NCI-H2171 (cell line): ENCODE measurements at places on chromosomes 11 and 22.
A peak's percentile ranks its signal among the peaks of the same experiment; 100 is the strongest.

DNA sequence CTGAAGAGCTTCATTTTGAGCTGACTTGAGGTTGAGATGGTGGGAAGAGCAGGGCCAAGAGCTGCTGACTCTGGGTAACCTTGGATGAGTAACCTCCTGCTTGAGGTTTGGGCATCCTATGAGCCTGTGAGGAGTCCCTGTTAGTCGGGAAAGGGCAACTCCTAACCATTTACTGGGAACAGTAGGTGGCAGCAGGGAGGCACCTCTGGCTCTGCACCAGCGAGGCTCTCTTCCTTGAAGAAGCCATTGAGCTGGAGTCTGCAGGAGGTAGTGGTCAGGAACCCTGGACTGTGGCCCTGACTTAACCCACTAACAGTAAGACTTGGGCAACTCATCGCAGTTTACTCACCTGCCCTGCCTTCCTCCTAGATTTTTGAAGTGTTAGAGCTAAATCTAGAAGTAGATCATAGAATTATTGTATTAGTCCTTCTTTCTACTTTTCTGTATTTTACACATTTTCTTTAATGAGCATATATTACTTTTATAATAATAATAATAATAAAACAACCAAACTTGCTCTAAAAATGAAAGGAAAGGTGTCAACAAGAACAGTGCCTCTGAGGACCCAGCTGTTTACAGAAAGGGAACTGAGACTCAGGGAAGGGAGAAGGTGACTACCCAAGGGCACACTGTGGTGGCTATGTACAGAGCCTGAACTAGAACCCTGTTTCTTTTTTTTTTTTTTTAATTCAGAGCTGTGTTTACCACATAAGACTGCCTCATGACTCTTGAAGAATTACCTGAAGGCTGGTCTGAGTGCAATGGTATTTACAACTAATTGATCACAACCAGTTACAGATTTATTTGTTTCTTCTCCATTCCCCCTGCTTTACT is 47.5 kb downstream of the MEI1 start:
- peak; percentile 47 for DNase-seq

DNA sequence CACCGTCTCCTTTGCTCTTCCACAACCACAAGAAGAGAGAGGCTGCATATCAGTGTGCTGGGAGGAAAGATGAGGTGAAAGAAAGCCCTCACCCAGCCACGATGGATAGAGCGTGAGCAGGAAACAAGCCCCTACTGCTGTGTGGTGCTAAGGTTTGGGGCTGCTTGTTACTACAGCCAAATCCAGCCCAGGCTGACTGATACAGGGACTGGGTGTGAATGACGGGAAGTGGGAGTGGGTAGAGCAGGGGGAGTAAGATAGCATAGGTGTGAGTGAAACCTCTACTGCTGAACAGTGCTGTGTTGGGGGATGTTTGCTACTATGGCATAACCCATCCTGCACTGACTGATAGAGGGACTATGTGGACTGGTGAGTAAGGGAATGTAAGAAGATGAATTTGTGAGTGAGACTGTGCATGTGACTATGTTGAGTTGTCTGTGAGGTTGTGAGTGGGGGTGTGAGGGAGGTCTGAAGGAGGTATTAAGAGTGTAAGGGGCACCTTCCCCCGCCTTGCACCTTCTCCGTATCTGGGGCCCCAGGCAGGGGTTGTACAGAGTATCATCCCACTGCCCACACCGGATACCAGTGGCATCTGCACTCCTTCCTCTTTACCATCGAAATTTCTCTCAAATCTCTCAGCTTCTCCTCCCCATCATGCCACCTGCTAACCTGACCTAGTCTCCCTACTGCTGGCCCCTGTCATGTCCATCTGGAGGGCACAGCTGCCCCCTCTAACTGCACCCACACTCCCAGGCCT is 91.5 kb downstream of the MN1 start:
- no peak for DNase-seq

DNA sequence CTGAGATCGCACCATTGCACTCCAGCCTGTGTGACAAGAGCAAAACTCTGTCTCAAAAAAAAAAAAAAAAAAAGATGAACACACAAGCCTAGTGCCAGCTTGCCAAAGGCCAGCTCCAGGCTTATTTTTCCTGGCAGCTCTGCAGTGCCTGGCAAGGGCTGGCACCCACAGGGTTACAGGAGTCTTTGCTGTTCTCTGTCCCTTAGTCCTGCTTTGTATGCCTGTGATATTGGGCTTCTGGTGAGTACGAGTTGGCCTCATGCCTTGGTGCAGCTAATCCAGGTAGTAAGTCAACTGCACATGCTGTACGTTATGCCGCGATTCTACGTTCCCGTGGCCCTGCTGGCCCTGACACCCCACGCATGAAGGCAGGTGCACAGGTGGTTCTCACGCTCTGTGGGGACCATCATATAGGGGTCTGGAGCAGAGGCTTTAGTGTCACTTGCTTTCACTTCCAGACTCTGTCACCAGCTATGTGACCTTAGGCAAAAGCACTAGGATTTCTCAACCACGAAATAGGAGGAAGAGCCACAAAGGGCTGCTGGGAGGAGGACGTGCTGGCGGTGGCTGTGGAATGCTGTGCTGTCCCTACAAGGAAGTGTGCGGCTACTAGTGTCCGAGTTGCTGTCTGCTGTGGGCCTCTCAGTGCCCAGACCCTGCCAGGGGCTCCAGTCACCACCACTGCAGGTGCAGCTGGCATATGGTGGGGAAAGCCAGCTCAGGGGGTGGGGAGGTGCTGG is 21.4 kb upstream of the RASL10A start:
- DNase-seq = no peak

DNA sequence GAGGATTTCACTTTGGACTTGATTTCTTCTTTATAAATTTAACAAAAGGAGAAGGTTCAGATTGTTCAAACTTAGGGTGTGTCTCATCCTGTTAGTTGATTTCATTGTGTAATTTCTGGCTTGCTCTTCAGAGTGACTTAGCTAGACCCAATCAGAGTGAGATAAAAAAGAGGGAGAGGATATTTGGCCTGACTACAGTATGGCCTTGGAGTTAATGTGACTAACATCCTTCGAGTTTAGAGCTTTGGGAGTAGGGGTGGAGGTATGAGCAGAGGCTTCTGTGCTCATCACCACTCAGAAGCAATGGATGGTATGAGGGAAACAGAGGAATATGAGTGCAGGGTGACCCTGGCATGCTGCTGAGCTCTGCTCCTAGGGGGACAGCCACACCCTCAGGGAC is 114.2 kb downstream of the ME3 start:
- no peak for DNase-seq

DNA sequence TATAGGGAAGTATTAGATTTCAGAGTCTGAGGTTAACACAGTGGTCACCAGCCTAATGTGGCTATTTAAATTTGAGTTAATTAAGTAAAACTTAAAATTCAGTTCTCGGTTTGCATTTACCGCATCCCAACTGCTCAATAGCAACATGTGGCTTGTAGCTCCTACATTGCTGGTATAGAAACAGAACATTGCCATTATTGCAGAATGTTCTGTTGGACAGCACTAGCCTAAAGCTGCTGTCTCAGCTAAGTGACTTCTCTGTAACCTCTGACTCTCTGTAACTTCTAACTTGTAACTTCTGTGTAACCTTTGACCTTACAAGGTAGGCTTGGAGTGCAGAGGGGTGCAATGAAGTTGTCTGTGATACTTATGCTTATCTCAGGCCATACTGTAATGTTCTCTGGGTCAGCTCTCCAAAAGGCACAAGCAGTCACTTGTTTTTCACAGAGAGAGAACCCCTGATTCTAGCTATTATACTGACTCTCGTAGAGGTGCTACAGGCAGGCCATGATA is 78.7 kb downstream of the ZNRF3 start:
- no peak for DNase-seq

- no peak for DNase-seq
Observed at GRCh38 chr11:94539420-94539819, 4.3 kb upstream of the FUT4 start.

GRCh38 chr22:50488006-50488677 is 1.5 kb downstream of the MIOX start:
- no peak for DNase-seq

DNA sequence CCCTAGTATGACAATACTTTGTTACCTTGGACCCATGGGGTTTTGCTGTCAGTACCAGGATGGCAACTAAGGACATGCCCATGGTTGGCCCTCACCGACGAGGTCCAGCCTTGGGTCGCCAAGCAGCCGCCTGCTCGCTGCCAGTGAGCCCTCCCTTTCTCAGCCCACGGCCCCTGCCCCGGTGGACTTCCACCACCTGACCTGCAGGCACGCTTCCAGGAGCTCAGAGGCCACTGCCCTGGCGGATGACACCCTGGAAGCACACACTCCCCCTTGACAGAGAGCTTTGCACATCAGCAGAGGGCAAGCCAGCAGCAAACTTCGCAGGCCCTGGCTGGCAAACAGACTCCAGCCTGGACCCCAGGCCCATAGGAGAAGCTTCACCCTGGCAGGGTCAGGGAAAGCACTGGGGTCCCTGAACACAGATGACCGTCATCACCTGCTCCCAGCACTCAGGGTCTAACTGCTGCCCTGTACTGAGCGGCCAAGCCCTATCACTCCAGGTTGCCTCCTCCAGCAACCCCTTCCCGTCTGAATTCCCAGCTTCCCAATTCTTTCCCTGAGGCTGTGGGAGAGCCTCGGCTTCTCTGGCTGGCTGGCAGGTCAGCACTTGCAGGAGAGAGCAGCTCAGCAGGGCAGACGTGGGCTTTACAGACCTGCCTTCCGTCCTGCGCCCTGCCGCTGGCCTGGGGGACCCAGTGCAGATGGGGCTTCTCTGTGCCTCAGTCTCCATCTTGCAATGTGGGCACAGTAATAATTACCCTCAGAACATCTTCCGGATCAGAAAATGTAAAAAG is 2.7 kb upstream of the PPARA start:
- DNase-seq = no peak

GRCh38 chr11:127472505-127472904 is 471.9 kb upstream of the KIRREL3 start:
- no peak for DNase-seq

DNA sequence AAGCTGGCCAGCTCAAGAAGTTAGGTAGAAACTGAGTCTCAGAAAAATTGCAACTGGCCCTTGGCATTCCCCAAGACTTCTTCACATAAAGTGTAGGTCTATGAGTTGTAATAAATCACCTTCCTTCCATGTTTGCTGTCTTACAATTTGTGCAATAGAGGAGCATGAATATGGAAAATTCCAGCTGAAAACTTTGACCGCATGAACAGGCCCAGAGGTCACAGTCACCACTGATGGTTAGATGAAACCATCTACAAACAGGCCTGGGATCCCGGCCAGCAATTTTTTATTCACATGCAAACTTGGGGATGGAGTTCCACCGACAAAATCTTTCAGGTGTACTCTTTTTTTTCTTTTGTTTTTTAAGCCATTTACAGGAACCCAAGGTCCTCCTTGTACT is 88.1 kb downstream of the SERGEF start:
- DNase-seq = no peak
